ENCODE measurements at places on chromosomes 13 and 19. TPM values are rescaled to one million over a fixed set of nuclear protein-coding genes. Genes with fewer than 3 reads are reported as not detected.

SWSAP1 gene
- total RNA-seq = 0.78 TPM

STOML3 gene
- total RNA-seq = not detected

ZNF729 gene
- not detected for total RNA-seq

ZNF433 gene
- 2.4 TPM for total RNA-seq

CARD8 gene
- 92.5 TPM for total RNA-seq

FAM124A gene
- 7.0 TPM for total RNA-seq

RGCC gene
- total RNA-seq = 40.4 TPM

Data from pulmonary artery endothelial cell (primary cell).